ENCODE measurements at places on chromosomes 2 and 18.

DNA sequence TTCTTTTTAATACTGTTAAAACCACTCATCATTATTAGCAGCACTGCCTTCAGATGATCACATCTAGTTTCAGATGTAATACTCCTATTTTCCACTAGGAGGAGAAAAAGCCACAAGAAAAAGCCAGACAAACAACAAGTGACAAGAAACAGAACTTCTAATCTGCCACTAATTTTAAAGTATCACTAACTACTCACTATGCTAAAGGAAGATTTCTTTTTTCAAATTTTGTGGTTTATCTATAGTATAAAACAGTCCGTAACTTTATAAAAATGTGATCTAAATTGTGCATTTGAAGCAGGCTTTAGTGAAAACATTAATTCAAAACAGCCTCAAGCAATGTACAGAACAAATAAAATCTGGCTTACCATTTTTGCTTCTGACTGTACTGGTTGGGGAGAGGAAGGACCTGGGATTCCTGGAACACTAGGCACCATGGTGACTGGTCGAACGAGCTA is 56.8 kb downstream of the ATF2 start:
- DNase-seq, result peak; percentile 27

- peak; percentile 42 for DNase-seq
These were observed 82.9 kb downstream of the CHRNA1 start for GRCh38 chr2:174681099-174682006.

- DNase-seq, result no peak
These were observed 28.8 kb downstream of the CAVIN2 start for GRCh38 chr2:191818133-191818532.

GRCh38 chr2:145598434-145598833 is 1078.5 kb upstream of the ZEB2 start:
- DNase-seq, result no peak

DNA sequence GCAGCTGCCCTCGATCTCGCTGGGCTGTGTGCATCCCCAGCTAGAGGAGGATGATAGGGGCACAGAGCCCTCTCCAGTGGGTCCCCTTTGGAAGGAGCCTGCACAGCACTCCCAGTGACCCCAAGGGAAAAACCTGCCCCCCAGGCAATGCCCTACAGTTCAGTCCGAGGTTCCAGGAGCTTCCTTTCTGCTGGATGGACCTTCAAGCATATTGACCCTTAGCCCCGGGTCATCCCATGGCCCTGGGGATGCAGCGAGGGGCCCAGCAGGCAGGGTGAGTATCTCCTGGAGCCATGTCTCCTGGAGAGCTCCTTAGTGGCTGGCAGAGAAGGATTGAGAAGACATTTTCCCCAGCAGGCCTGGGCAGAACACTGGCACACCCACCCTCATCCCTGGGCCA is 45.4 kb upstream of the CTDP1 start:
- DNase-seq, result no peak

DNA sequence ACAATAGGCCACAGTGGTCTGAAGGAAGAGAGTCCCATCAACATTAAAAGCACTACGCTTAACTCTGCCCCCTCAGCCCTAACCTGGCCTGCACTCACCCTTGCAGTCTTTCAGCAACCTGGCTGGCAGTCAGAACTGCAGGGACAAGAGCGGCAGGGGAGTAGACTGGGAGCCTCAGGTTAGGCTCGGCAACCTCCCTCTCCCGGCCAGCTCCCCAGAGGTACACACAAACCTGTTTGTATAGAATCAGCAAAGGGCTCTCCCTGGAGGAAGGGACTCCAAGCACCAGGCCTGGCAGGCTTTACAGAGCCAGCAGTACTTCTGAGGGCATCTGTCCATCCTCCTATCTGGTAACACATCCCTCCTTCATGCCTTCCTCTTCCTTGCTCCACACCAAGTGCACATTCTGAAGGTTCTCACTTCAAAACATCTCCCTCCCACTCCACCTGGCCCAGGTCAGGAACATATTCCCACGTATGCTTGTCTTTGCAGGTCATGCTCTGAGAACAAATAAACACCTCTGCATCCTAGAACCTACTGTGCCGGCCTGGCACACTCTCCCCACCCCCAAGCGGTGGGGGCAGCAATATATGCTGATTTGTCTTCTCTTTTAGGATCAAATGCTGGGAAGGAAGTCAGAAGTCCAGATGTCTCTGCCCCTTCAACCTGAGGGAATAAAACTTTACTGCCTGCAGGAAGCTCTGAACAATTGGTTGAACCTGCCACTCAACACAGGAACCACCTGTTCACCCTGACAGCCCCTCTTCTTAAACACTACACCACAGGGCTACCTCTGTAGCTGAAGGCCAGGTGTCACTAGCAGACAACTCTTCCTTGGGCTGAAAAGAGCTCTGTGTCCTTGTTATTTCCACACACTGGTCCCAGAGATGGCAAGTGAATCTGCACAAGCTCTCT is 12.6 kb upstream of the SFXN5 start:
- DNase-seq, result no peak

- DNase-seq, result no peak
These were observed 91.7 kb downstream of the CLIP4 start for GRCh38 chr2:29206941-29207340.

GRCh38 chr2:127150996-127151395 is 44.0 kb upstream of the BIN1 start:
- no peak for DNase-seq

DNA sequence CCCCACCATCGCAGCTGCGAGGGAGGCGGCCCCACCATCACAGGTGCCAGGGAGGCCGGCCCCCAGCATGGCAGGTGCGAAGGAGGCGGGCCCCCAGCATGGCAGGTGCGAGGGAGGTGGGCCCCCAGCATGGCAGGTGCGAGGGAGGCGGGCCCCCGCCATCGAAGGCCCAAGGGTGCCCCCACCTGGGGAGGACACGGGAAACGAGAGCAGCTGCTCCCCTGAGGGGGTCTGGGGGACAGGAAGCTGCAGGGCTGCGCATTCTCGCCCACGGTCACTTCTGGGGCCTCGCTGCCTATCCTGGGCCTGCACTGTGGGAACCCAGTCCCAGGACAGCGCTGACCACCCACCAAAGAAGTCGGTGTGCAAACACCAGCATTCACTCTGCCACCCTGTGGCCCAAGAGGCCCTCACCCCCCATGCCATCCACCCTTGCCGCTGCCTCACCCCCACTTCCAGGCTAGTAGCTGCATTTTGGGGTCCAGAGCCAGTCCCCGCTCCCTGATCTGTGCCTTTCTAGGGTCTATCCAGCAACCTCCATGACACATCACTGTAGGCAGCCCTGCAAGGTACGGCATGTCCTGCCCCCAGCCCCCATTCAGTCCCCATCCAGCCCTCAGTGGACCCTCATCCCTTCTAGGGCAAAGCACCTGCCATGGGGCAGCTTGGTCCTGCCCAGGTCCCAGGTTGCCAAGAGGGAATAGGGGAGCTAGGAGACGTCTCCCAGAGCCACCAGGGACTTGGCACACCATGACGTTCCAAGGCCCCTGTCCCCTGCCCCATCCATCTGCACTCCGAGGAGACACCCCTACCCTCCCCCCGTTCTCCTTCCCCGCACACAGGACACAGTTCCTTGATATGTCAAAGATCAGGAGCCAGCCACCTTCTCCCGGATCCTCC is 24.0 kb upstream of the GPC1 start:
- DNase-seq, result no peak

- DNase-seq, result no peak
These were observed 17.3 kb upstream of the FZD5 start for GRCh38 chr2:207787017-207787416.

DNA sequence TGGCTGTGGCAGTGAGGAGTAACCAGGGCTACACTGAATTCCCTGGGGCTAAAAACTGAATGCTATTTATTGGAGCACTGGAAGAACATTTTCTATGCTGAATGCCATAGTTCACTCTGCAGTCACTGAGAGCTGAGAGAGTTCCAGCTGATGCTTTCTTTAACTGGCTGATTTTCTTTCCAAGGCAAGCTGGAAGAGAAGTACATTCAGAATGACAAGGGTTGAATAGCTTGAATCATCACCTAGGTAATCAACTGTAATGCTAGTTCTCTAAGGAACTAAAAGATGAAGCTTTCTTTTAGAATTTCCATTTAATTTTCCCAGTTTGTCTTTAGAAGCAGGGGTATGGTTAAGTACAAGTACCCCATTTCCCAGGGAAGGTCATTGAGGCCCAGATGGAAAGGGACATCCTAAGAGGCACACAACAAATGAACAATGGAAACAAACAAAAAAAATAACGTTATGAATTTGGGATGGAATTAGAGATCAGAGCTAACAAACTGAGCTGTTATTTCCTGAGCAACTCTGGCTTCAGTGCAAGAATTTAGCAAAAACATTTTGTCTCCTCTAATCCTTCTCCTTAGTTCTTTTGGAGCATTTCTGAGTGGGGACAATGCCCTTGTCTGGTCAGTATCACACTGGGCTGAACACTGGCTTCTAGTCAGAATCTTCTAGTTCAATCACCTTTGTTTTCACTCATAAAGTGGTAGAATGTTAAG is 132.8 kb upstream of the REG3A start:
- DNase-seq, result no peak

- DNase-seq, result peak; percentile 40
These were observed at the start of gene COL5A2 for GRCh38 chr2:189179570-189179950. COL5A2 (minus strand) TSS chr2:189179761; CDS start chr2:189179604, 157 bp downstream.

Data from urothelium cell line (cell line).